ENCODE measurements at places on chromosomes 6 and 20.

- DNase-seq: no peak
Measured at GRCh38 chr6:109465772-109466171, 10.2 kb upstream of the MICAL1 start.

- DNase-seq: no peak
Measured at GRCh38 chr6:135117413-135117968, 62.9 kb upstream of the HBS1L start.

DNA sequence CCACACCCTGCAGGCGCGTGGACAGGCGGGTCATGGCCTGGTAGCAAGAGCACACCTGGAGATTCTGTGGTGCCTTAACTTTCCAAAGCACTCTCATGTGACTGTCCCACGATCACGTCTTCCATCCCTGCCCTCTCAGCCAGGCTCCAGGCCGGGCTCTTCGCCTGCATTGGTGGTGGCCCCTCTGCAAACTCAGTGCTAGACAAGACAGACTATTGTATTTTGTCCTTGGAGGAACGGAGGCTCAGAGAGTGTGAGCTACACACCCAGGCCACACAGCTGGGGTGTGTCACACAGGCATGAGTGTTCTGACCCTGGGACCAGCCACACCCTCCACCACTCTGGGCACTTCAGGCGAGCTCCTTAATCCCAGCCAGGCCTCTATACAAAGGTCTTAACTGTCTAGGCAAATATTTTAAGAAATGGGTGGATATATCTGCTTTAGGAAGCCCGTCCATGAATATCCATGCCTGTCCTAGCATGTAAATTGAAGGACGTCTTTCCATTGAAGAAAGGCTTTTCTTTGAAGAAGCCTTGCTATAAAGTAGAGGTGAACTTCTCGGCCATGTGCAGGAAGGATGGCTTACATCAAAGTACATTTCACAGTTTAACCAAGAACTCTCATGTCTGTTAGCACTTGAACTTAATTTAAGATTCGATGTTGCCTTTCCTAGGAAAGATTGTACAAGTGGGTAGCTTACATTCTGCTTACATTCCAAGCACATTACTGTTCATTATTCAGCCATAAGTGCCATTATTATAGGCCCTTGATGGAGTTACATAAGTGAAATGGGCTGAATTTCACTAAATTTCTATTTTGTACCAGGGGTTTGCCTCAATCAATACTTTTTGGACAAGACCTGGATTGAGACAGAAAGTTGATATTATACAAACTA lies 263.9 kb downstream of the DLL1 start:
- DNase-seq: no peak

GRCh38 chr6:136803608-136804007 lies 11.3 kb upstream of the MAP3K5 start:
- no peak for DNase-seq

- no peak for DNase-seq
Measured at GRCh38 chr6:34872332-34872731, 15.5 kb downstream of the TAF11 start.

DNA sequence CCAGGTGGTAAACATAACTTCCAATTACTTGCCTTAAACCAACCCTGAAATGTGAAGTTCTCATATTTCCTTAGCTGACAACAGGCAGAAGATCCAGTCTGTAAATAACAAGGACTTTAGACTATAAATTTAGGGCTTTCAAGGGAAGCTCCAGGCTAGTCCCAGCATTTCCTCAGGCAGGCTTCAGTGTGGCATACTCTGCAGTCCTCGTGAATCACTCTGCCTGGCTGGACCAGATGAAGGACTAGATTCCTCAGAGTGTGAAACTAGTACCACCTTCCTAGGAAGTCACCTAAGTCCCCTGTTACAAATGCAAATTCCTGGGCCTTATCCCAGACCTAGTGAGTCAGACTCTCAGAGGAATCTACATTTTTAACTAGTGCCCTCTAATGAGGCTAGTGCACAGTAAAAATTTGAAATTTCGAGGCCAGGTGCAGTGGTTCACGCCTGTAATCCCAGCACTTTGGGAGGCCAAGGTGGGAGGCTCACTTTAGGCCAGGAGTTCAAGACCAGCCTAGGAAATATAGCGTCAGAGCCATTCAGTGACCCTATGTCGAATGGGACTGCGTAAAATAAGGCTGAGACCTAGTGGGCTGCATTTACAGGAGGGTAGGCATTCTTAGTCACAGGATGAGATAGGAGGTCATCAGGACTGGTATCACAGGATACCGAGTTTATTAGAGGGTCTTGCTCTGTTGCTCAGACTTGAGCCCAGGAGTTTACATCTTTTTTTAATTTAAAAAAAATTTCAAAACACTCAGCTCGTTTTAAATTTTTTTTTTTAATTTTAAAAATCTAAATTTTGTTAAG lies 279.6 kb upstream of the JARID2 start:
- peak; percentile 31 for DNase-seq

DNA sequence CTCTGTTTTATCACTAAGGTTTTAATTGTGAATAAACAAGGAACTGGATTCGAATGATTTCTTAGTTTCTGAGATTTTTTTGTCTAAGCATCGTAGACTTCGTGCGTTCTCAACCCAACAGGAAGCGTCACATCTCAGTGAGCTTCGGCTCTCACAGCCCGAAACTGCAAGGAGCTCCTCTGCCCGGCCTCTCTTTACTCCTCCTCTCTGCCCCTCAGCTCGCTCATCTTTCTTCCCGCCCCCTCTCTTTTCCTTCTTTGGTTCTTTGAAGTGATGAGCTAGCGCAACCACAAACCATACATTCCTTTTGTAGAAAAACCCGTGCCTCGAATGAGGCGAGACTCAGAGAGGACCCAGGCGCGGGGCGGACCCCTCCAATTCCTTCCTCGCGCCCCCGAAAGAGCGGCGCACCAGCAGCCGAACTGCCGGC lies 480 bp upstream of the NT5E start:
- DNase-seq: no peak

- peak; percentile 8 for DNase-seq
Measured at GRCh38 chr6:56292505-56293181, 45.3 kb upstream of the COL21A1 start.

DNA sequence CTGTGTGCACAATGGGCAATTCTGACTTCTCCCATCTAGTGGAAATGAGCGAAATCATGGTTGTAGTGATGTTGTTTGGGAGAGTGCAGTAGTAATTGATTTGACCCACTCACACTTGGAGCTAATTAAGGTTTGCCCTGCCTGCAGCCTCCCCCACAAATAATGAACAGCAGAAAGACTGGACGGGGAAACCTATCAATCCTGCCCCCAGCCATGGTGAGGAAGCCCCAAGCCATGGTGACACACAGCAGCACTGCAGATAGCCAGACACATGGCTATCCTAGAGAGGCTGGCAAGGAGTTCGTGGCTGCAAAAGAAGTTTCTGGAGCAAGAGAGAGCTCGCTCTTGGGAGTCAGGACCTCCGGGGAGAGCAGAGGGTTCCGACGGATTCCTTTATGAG lies 27.8 kb downstream of the SAYSD1 start:
- DNase-seq: no peak

GRCh38 chr20:44199877-44200276 lies 10.7 kb downstream of the OSER1 start:
- no peak for DNase-seq

DNA sequence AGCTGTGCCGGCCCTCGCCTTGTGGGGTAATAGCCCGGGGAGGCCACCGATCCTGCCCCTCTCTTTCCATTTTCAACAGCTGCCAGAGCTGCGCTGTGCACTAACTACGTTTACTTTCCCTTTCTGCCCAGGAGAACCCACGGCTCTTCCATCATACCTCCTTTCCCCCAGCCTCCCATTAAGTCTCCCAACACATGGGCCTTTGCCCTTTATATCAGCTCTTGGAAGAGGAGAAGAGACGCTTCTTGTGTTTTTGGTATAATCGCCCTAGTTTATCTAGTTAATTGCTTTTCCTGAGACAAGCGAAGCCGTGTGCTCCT lies 637 bp downstream of the UBR2 start:
- no peak for DNase-seq

GRCh38 chr20:62148908-62149314 lies 5.3 kb downstream of the SS18L1 start:
- DNase-seq: no peak

DNA sequence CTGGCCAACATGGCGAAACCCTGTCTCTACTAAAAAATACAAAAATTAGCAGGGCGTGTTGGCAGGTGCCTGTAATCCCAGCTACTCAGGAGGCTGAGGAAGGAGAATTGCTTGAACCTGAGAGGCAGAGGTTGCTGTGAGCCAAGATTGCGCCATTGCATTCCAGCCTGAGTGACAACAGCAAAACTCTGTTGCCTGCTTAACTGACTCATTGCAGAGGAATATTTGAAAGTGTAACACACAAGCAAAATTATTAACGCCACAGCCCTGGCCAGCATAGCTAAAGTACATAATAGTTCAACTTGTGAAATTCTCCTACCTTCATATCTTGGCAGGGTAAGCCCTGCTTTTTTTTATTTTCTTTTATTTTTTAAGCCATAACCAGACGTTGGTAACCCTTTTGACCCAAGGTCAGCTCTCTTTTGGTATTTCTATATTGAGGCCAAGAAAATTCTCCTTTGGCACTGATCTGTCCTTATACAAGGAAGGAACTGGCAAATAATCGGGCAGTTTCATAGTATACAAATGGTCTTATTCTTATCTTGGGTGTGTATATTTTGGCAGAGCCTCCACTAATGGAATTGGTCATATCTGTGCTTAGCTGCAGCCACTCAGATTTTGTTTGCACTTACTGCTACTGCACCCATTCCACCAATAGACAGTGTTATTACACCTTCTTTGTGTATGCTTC lies 4.0 kb upstream of the ADGRF5 start:
- no peak for DNase-seq

DNA sequence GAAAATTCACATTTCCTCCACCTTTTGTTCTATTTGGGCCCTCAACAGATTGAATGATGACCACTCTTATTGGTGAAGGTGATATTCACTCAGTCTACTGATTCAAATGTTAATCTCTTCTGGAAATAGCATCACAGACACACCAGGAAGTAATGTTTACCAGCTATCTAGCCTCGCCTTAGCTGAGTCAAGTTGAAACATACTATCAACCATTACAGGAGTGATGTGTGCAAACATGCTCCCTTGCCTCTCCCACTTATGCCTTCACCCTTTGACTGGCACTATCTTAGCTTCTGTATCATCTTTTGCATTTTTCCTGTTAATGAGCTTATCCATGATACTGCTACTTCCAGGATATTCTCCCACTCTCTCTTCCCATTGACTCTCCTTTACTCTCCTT lies 191.9 kb downstream of the CENPW start:
- no peak for DNase-seq

- DNase-seq: no peak
Measured at GRCh38 chr6:33380272-33380981, 11.2 kb upstream of the KIFC1 start.

DNA sequence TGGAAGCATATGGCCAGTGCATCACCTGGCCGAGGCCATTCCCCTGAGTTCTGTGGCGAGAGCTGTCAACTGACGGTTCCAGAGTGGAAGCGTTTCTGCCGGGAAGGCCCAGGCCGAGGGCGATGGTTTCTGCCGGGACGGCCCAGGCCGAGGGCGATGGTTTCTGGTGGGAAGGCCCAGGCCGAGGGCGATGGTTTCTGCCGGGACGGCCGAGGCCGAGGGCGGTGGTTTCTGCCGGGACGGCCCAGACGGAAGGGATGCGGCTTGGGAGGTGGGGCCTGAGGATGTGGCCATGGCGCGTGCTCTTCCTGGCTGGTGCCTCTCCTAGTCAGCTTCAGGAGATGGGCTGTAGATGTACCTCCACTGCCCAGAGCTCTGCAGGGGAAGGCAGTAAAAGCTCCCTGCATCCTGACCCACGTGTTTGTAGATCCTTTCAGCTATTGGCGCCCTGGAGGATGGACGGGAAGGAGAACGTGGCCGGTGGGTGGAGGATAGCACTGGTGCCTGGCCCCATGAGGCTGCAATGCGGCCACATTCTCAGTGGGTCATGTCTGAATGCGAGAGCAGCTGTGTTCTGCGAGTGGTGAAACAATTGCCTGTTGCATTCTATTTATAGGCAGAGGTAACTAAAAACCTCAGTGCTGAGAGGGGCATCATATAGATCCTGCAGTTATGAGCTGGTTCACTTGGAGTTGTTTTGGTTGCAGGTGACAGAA lies 12.8 kb downstream of the TPD52L2 start:
- no peak for DNase-seq

DNA sequence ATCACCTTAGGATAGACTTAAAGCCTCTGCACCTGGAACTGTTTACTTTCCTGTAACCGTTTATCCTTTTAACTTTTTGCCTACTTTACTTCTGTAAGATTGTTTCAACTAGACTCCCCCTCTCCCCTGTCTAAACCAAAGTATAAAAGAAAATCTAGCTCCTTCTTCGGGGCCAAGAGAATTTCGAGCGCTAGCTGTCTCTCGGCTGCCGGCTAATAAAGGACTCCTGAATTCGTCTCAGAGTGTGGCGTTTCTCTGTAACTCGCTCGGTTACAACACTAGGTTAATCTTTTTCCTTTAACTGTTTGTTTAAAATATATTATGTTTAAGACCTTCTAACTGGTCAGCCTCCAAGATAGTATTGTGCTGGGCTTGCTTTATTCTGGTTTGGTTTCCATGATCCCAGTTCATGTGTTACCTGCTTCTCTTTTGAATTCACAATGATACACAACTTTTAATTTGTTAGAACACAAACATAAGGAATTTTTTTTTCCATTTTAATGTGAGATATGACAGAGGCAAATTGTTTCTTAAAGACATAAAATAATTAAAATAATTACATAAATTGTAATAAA lies 8.7 kb upstream of the NQO2 start:
- no peak for DNase-seq

- DNase-seq: no peak
Measured at GRCh38 chr6:155395339-155395738, 60.3 kb downstream of the NOX3 start.

GRCh38 chr20:22821081-22821727 lies 213.9 kb upstream of the SSTR4 start:
- DNase-seq: no peak

GRCh38 chr20:7990385-7990784 lies 29.2 kb downstream of the TMX4 start:
- DNase-seq: no peak

GRCh38 chr6:149037051-149037671 lies 280.4 kb upstream of the TAB2 start:
- DNase-seq: no peak

DNA sequence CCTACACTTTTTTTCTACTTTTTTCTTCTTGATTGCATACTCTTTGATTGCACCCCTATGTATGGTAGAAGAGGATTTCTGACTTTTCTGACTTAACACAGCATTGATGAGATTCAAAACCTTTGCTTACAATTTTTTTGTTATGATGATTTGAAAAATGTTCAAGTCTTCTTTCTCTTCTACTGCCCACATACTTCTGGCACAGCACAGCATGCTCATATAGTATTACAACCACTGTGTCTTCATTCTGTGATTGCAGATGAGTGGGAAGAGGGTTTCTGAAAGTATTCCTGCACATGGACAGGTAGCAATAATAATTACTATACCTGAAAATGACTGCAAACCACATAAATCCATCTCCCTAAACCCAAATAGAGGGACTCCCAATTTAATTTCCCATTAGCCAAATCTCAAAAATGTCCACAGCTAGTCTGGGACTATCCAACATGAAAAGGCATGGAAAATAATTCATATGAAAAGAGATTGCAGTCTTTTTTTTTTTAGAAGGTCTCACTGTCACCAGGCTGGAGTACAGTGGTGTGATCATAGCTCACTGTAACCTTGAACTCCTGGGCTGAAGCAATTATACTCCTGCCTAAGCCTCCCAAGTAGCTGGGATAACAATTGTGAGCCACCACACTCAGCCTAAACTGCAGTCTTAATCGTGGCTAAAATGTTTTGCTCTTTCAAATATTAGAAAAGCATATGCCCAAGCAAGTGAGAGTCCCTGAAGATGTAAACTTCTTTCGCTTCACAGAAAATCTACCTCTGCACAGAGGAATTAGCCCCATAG lies 15.9 kb upstream of the TENT5A start:
- DNase-seq: no peak

GRCh38 chr6:69980624-69981023 lies 114.3 kb downstream of the COL19A1 start:
- no peak for DNase-seq

Data from NCI-H446 (cell line).